CD4-positive, alpha-beta T cell treated with Interleukin-15 for 4 hours (primary cell): ENCODE measurements at places on chromosomes 2 and 18.

DNA sequence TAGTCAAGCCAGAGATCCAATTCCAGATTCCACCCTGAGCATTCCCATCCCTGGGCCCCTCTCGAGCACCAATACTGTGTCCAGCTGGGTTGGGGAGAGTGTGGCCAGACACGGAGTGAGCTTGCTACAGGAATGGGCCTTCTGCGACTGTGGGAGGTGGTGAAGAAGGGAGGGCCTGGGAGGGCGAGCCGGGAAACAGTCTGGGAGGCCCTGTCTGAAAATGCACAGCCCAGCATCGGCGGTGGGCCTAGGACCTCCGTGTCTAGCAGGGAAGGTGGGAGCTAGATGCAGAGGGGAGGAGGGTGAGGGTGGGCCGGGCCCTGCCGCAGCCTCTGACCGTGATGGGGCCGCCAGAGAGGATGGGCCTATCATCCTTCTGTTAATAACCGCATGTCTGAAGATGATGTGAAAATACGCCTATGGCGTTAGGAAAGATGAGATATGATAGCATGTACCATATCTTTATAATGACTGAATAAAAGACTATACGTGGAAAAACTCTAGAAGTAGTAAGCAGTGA is 1.9 kb upstream of the OTOS start:
- no peak for DNase-seq

DNA sequence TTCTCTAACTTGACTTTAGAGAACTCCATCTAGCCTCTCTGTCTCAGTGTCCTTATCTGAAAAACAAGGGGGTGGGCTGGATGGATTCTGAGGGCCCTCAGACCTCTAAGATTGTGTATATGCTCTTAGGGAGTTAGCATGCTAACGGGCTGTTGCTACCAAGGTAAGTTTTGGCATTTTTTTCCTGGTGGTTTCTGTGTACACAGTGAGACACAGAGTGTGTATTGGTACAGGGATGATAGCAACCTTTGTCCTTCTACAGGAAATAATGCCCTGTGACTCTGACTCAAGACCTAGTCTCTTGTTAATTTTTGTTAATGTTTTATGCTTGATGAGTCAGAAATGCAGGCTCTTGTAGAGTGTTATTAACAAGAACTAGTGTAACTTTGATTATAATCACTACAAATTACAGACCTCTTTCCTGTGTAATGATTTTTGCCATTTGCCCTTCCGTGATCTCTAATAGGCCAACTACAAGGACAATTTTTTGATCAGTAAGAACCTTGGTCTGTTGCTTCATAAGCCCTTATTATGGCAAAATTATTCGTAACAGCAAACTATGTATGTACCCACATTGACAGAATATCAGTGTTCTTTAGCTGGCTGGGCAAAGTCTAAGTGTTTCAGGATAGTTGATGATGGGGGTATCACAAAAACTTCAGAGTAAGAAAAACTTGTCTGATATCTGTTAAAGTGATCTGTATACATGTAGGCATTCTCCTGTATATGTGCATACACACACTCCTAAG is 89.7 kb downstream of the SPTBN1 start:
- no peak for DNase-seq

DNA sequence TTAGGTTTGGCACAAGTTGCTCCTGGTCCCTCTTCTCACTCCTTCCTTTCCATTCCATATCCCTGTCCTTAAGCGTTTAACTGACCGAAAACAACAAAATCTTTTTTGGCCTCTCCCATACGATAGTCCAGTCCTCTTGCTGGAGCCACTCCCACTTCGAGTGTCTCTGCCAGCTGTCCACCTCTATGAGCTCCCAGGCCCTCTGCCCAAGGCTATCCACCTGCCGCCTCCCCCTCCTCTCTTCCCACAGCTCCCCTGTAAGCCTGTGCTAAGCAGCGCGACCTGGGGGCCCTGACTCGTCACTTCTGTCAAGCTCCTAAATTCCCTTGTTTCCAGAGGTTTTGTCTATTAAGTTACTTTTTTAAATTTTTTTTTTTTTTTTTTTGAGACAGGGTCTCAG is 47.0 kb upstream of the FOSL2 start:
- DNase-seq: no peak

DNA sequence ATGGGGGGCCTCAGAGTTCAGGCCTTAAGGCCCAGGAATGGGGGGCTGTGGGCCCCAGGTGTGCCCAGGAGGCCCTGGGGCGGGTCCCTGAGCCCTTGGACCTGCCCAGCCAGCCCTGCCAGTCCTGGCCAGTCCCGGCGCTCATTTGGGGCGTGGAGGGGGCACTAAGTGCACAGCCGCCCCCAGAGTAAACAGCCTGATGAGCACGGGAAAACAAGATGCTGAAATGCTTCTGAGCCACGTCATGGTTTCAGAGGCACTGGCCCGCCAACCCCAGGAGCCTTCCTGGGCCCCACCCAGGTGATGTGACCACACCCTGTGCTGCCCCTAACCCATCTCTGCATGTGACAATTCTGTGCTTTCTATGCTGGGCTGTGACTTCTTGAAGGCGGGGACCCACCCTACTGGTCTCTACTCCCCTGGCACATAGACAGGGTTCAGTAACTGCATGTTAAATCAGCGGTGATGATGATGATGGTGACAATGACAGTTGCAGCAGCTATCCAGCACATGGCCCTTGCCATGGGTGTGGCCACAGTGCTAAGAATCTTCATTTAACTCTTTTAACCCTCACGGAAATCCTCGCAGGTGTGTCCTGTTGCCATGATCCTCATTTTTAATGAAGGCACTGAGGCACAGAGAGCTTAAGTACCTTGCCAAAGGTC is 28.1 kb upstream of the ASPRV1 start:
- no peak for DNase-seq

DNA sequence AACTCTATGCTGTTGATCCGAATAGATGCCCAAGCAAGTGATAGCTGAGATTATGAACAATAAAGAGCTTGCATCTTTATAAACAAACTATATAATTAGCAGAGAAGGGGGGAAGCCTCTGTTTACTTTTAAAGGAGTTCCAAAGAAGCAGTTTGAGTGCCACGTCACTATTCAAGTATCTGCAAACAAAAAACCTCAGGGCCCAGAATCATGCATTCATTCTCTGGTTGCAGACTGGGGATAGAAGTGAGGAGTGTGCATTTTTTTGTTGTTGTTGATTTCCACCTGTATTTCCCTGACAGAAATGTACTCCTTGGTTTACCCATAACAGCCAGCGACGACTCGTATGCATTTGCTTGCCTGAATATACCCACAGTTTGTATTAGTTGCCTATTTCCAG is 264.3 kb downstream of the PTGR3 start:
- no peak for DNase-seq

DNA sequence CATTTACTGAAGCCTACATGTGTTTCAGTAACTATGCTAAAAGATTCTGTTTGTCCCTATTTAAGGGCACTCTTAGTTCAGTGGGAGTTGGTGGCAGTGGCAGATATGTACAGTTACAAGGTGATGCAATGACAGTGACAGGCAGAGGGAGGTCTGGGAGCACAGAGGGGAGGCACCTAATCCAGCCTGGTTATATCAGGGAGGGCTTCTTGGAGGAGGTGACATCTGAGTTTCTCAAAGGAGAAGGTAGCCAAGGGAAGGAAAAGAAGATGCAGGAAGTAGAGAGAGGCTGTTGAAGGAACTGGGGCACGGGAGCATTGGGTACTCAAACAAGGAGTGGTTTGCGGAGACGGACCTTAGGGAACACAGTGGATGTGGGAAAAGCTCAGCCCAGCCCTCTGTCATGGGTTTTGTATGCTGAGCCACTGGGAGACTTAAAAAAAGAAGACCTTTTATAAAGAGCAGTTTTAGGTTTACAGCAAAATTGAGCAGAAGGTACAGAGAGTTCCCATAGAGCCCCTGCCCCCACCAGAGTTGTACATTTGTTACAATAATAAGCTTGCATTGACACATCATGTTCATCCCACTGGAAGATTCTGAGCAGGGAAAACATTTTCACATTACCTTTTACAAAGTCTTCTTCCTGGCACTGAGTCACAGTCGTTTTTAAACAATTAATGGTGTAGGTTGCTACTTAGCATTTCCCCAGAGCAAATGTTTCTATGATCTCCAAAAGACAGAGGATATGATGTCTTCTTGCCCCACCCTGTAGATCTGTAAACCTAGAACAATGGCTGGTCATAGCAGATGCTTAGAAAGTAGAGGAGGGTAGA is 83.0 kb upstream of the TAF1B start:
- DNase-seq: no peak

DNA sequence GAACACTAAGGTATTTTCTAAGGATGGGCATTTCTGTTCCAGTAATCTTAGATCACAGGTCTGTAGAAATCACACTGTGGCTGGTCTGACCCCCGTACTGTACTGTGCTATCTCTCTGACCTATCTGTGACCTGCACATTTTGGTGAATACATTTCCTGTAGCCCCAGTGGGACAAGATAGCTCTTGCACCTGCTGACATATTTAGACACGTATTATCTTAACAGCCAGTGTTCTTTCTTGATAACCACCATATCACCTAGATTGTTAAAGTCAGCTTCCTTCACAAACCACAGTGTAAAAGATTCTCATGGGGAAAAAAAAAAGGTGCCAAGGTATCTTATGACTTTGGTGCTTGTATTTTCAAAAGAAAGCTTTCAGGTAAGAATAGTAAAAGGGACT is 39.8 kb upstream of the TMEM247 start:
- peak; percentile 30 for DNase-seq

- no peak for DNase-seq
These were observed 295.2 kb upstream of the LRP1B start for GRCh38 chr2:142426064-142426463.

DNA sequence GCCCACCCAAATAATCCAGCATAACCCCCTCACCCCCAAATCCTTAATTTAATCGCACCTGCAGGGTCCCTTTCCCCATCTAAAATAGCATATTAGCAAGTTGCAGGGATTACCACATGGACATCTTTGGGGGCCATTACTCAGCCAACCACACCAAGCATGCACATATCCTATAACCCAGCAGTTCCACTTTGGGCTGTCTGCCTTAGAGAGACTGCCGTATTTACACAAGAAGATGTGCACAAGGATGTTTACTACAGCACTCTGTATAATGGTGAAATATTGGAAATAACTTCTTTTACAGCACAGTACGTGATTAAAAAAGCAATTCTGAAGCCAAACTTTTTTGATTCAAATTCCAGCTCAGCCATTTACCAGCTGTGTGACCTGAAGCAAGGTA is 17.3 kb upstream of the LDLRAD4 start:
- DNase-seq: no peak

DNA sequence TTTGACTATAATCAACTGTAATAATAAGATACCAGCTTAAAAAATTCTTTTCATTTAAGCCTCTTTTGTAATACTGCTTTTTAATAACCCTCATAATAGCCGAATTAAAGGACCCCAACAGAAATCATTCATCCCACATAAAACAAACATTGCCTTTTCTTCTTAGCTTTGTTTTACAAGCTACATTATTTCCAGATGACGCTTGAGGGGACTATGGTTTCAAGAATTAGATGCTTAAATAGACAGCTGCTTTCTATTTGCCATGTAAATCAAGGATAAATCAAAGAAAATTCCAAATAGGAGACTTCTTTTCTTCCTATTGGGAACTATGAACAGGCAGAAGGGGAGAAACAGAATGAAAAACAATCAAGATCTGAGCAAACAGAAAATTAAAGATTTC is 200.7 kb upstream of the SMAD7 start:
- no peak for DNase-seq

DNA sequence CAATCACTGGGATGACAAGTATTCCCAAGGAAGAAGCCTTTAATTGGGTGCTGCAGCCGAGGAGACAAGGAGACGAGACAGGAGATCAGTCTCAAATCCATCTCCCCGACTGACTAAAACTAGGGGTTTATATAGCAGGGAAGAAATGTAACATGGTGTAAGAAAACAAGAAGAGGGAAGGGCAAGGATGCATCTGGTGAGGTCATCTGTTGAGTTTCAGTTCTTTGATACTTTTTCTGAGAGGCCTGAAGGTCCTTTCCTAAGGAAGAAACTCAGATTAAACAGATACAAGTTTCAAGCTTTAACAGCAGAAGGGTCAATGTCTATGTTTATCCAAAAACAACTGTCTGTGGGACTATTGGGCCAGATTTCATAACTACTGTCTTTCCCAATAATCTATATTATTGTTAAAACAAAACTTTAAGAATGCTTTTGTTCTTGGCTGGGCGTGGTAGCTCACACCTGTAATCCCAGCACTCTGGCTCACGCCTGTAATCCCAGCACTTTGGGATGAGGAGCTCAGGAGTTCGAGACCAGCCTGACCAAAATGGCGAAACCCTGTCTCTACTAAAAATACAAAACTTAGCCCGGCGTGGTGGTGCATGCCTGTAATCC is 2.5 kb upstream of the PDCL3 start:
- no peak for DNase-seq

DNA sequence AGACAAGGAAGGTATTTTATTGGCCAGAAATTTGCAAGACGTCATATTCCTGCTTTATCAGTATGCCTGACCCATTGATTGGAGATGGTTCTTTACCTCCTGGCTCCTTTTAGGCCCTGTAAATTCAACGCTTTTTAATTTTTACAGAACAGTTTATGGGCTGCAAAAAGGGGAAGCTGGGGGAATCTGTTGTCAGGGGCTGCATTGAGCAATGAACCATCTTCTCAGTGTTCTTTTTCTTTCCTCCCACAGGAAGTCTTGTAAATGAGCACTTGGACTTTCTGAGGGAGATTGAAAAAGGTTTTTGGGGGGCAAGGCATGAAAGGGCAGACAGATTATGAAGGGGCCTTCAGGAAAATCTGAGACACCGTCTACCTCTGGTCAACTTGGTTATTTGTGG is 503.6 kb upstream of the TNP1 start:
- no peak for DNase-seq

DNA sequence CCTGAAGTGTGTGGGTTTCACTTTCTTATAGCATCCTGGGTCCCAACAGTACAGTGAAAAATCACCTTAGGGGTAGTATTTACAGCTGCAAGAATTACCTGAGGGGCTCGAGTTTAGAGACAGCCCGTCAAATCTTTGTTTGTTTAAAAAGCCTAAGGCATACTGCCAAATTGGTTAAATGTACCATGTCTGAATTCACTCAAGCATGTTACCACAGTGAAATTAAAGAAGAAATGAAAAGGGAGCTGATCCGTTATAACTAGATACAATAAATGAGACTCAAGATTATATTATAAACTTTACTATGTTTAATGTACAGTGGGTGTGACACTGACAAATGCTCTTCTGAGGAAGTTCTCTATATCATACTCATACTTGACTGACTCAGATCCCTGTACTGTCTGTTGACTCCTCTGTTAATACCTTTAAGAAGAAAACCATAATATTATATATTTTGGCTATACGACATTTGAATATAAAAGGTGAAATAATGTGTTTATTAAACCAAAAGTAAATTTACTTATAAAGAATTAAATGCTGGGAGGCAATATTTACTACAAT is 107.3 kb downstream of the TMEFF2 start:
- DNase-seq: no peak

GRCh38 chr2:67340133-67341011 is 56.8 kb upstream of the ETAA1 start:
- DNase-seq: no peak

- no peak for DNase-seq
These were observed 10.4 kb downstream of the RTTN start for GRCh38 chr18:70195014-70195614.

DNA sequence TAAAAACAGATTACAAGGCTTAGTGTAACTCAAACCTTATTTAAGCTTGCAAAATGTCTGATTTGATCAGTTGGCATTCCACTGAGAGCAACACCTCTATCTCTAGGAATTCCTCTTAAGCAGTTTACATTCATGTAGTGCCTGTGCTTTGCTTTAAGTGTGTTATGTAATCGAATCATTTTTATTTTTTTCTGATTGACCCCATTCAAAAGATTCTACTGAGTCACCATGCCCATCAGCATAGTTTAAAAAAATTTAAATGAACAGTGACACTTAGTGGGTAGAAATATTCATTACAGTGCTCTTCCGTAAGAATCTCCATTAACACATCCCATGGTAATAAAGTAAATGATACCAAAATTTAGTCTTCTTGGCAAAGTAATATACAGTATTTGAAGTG is 67.8 kb upstream of the SLC4A10 start:
- no peak for DNase-seq
